A673 (cell line): ENCODE measurements at places on chromosomes 6 and 20.

- no peaks in the 10 kb centered on the region for H3K27me3 ChIP-seq
- no peak for DNase-seq
- no peak overlapping the region for H3K4me3 ChIP-seq
Observed at GRCh38 chr6:130765181-130765727, 62.0 kb upstream of the SMLR1 start.

DNA sequence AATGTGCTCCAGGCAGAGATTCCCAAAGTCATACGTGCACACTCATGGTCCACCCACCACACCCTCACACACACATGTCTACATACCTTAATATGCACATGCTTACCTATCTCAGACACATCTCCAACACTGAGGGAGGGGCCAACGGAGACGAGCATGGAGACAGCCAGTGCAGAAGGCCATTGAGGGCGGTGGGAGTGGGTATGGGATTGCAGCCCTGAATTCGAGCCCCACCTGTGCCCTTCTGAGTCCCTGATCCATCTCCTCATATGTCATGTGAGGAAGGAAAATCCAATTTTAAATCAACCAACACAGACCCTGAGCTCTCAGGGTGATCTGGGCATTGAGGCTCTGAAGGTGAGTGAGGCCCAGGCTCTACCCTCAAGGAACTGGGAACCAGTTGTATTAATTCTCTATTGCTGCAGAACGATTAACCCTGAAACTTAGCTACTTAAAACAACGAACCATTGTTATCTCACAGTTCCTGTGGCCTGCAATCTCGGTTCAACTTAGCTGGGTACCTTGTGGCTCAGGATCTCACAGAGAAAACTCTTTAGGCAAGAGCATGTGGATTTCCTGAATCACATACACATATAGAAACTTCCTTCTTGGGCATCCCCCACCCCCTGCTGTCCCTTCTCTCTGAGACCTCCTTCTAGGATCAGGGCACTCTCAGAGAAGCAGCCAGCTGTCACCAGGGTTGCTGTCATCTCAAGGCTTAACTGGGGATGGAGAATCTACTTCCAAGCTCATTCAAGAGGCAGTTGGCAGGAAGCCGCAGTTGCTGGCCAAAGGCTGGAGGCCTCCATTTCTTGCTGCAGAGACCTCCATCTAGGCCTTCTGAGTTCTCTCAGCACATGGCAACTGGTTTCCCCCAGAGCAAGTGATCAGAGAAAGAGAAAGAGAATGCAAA is 28.3 kb downstream of the GLP1R start:
- no peak overlapping the region for H3K27ac ChIP-seq
- no peaks in the 10 kb centered on the region for H3K4me1 ChIP-seq
- no peaks in the 10 kb centered on the region for H3K36me3 ChIP-seq
- no peaks in the 10 kb centered on the region for H3K27me3 ChIP-seq
- no peak overlapping the region for H3K4me3 ChIP-seq

DNA sequence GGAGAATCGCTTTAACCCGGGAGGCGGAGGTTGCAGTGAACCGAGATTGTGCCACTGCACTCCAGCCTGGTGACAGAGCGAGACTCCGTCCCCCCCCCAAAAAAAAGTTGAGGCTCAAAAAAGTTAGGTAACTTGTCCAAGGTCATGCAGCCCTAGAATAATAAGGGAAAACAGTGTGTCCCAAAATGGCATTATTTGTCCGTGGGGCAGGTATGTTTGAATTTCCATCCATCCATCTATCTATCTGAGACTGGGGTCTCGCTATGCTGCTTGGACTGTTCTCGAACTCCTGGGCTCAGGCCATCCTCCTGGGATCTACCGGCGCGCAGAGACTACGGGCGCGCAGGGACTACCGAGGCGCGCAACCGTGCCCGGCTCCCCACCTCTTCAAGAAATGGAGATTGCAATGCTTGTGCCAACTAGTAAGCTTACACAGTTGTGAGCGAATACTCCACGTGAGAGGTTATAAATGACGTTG is 374 bp upstream of the ABCC10 start:
- peak overlapping the region; percentile 79 for H3K4me3 ChIP-seq
- peak overlapping the region; percentile 86 for H3K27ac ChIP-seq
- no peak for DNase-seq
- H3K27me3 ChIP-seq, result no peaks in the 10 kb centered on the region
- no peaks in the 10 kb centered on the region for H3K36me3 ChIP-seq

DNA sequence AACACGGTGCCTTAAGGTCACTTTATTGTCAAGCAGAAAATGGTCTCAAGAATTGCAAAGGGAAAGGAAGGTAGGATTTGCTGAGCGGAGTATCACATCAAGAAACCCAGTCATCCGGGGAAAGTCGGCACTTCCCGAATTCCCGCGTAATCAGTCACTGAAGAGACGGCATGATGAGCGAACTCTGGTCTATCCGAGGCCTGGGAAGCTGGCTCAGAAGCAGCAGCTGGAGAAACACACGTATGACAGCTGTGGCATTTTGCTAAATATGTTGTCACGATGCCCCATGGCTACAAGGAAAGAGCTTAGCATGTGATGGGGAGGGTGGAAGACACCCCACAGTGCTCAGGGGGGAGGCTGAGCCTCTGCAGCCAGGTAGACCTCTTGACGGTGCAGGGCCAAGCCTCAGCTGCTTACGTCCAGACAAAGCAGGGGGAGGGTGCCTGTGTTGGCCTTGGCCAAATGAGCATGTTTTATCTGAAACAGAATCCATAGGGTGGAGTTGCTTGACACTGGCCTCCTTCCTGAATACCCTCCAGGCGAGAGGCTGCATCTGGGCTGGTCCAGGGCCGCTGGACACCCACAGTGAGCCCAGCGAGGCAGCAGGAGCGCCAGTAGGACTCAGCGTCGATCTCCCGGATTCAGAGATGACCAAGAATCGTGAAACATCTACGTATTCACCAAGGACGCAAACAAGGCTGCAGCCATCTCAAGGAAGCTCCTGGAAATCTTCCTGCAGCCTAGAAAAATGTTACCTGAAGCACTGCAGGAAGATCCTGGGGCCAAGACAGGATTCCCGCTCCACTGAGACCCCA is 118.8 kb upstream of the AFDN start:
- no peak overlapping the region for H3K27ac ChIP-seq
- H3K36me3 ChIP-seq, result no peaks in the 10 kb centered on the region
- H3K4me1 ChIP-seq, result no peaks in the 10 kb centered on the region
- H3K27me3 ChIP-seq, result no peaks in the 10 kb centered on the region
- H3K4me3 ChIP-seq, result no peak overlapping the region
- no peak for DNase-seq

GRCh38 chr6:116286773-116287358 is 7.1 kb upstream of the TSPYL1 start:
- no peaks in the 10 kb centered on the region for H3K4me1 ChIP-seq
- no peaks in the 10 kb centered on the region for H3K36me3 ChIP-seq
- H3K27ac ChIP-seq, result no peak overlapping the region

- H3K4me3 ChIP-seq, result no peak overlapping the region
- H3K27ac ChIP-seq, result no peak overlapping the region
- H3K4me1 ChIP-seq, result no peaks in the 10 kb centered on the region
- peak; percentile 15 for DNase-seq
Observed at GRCh38 chr6:37396571-37397180, 36.3 kb upstream of the CMTR1 start.

DNA sequence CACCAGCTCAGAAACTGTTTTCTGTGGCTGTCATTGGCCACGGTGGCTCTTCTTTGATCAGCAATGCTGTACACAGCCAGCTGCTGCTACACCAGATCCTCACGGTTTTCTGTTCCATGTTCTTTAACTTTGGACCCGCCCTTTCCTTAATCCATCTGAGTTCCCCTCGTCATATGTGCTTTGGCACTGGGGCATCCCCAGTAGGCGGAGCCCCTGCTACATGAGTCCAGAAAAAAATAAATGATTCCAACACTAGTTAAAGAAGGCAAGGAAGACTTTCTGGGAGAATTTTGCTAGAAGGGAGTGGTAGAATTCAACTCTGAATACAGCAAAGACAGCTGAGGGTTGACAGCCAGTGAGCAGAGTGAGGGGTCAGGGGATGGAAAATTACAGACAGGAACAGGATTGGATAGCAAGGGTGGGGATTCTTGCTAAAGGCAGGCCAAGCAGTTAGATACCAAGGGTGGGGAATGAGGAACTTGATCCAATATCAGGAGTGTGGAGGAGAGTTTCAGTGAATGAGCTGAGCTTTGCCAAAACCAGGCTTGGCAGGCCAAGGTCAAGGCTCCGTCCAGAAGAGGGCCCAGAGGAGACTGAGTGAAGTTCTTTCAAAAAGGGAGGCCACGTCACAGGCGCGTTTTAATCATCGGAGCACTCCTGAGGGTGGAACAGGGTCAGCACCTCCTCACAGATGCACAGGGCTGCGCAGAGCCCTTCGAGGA is 391.8 kb downstream of the CDH4 start:
- H3K27ac ChIP-seq, result no peak overlapping the region
- H3K27me3 ChIP-seq, result peaks cover 30% of the 10 kb centered on the region
- DNase-seq, result peak; percentile 14
- H3K4me1 ChIP-seq, result no peaks in the 10 kb centered on the region

DNA sequence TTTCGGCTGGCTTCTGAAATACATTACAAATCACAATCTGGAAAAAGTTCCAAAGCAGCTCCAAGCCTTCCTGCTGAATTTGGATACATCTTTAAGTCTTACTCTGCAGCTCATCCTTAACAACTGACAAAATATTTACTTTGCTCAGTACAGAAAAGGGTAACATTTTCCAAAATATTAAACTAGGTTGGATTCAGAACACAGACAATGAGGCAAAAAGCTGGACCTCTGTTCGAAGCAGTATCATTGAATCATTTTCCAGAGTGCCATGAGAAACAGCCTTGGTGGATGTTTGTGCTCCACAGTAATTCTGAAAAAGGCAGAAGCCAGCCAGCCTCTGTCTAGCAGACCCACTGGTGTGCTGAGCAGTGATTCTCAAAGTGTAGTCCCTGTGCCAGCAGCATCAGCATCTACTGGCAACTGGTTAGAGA is 162.1 kb downstream of the AIG1 start:
- no peak overlapping the region for H3K27ac ChIP-seq
- H3K27me3 ChIP-seq, result no peaks in the 10 kb centered on the region
- no peak for DNase-seq
- H3K4me3 ChIP-seq, result no peak overlapping the region
- no peaks in the 10 kb centered on the region for H3K36me3 ChIP-seq
- no peaks in the 10 kb centered on the region for H3K4me1 ChIP-seq

- H3K36me3 ChIP-seq, result no peaks in the 10 kb centered on the region
- no peaks in the 10 kb centered on the region for H3K27me3 ChIP-seq
- no peak for DNase-seq
- H3K27ac ChIP-seq, result no peak overlapping the region
- H3K4me3 ChIP-seq, result no peak overlapping the region
Observed at GRCh38 chr6:105759946-105760345, 326.2 kb upstream of the PRDM1 start.

- H3K36me3 ChIP-seq, result peaks cover 38% of the 10 kb centered on the region
- no peak overlapping the region for H3K4me3 ChIP-seq
Observed at GRCh38 chr6:44230034-44230675, 6.8 kb downstream of the SLC29A1 start.

GRCh38 chr6:143525356-143525755 is 13.8 kb upstream of the FUCA2 start:
- H3K4me1 ChIP-seq, result no peaks in the 10 kb centered on the region
- no peaks in the 10 kb centered on the region for H3K36me3 ChIP-seq
- H3K27me3 ChIP-seq, result no peaks in the 10 kb centered on the region

- H3K4me3 ChIP-seq, result no peak overlapping the region
- H3K27me3 ChIP-seq, result no peaks in the 10 kb centered on the region
- DNase-seq, result no peak
- no peaks in the 10 kb centered on the region for H3K4me1 ChIP-seq
Observed at GRCh38 chr6:152118224-152118623, 310.7 kb downstream of the ESR1 start.

GRCh38 chr6:593907-594212 is 63.0 kb downstream of the HUS1B start:
- no peak overlapping the region for H3K27ac ChIP-seq
- no peak for DNase-seq
- H3K36me3 ChIP-seq, result no peaks in the 10 kb centered on the region

DNA sequence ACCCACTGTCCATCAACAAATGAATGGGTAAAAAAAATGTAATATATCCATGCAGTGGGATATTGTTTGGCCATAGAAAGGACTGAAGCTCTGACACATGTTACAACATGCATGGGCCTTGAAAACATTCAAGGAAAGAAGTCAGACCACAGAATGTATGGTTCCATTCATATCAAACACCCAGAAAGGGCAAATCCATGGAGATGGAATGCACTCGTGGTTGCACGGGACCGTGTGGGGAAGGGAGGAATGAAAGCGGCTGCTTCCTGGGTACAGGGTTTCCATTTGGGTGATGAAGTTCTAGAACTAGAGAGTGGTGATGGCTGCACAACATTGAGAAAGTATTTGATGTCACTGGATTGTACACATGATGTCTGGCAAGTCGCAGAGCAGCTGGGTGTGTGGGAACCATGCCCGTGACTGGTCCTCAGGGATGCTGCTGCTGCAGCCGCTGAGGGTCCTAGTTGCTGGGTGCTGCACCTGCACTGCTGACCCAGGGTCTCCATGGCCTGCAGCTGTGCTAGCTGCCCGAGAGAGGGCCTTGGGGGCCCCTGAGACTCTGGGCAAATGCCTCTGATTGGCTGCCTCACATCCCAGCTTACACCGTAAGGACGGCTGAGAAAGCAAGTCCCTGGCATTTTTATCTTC is 220.3 kb downstream of the NRN1 start:
- H3K4me1 ChIP-seq, result no peaks in the 10 kb centered on the region
- H3K27ac ChIP-seq, result no peak overlapping the region
- no peak for DNase-seq
- H3K4me3 ChIP-seq, result no peak overlapping the region

GRCh38 chr20:12358006-12358654 is 440.4 kb downstream of the BTBD3 start:
- DNase-seq, result peak; percentile 12
- H3K27ac ChIP-seq, result no peak overlapping the region
- no peak overlapping the region for H3K4me3 ChIP-seq
- H3K27me3 ChIP-seq, result no peaks in the 10 kb centered on the region

GRCh38 chr6:150880336-150880735 is 14.8 kb downstream of the MTHFD1L start:
- peaks cover 11% of the 10 kb centered on the region for H3K36me3 ChIP-seq
- no peak overlapping the region for H3K4me3 ChIP-seq
- DNase-seq, result no peak
- H3K27ac ChIP-seq, result no peak overlapping the region
